Gastroesophageal sphincter (tissue), 4 donors: ENCODE measurements at places on chromosomes 7 and 10. TPM values are rescaled to one million over a fixed set of nuclear protein-coding genes. Genes with fewer than 3 reads are reported as not detected.
A peak's percentile ranks its signal among the peaks of the same experiment; 100 is the strongest.

DNA sequence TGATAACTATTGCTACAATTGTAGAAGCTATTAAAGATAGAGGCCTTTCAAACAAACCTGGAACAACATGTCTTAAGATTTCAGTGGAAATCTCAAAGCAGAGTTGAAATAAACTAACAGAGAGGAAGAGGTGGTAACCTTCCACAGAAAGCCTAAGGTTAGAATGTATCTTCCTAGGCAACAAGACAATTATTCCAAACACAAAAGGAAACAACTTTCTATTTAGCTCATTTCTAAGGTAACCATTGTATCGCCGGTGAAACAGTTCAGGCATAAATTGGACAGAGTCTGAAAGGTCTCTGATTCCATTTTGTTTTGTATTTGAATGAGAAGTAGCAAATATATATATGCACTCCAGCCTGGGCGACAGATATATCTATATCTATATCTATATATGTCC lies 30.7 kb upstream of the HYCC1 start:
- no peak for ATAC-seq

DNA sequence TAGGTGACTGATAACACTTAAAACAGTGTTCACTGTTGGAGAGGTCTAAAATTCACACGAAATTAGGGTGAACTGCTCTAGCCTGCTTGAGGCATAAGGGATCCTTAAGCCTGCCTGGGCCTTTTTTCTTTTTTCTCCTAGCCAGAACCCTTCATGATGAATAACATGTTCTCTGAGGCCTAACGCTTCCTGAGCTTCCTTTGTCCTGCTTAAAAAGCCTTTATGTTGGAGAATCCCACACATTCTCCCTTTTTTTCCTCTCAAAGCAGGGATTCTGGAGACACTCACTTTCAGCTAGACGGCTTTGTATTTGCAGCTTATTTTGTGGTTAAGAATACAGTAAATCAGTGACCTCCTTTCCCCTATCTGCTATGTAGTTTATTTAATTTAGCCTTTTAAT lies 354.7 kb upstream of the PHF14 start:
- ATAC-seq: no peak

GRCh38 chr10:116880716-116881482 lies 31.6 kb downstream of the ENO4 start:
- ATAC-seq: no peak

DNA sequence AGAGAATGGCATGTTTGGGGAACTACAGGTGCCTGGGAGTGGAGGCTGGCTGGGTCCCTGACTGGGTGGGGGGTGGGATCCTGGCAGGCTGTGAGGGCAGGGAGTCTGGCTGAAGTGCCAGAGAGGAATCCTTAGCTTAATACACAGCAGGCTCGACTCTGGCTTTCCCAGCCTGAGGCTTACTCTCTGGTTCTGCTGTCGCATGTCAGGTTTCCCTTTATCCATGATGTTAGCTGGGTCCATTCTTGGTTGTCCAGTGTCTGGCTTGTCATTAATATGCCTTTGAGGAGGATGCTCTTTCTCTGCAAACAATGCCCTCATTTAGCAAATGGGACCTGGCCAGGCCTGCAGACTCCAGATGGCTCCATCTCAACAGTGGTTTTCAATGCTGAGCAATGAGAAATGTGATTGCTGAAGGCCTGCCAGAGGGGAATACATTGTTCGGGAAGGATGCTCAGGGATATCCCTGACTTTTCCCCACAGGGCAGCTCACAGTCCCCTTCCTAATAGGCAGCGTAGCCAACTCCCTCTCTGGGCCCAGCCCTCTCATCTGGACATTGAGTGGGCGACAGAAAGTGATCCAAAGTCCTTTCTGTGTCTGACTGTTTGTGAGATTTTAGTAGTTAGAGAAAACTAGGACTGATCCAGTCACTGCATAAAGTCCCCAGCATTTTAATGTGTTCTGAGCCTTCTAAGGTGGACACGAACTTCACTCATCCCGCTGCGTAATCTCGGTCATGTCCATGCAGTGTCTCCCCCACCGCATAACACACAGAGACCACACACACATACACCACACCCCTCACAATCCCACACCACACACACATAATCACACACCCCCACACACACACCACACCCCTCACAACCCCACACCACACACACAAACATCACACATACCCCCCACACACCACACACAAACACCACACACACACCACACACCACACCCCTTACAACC lies 124.9 kb downstream of the ANLN start:
- no peak for ATAC-seq

DNA sequence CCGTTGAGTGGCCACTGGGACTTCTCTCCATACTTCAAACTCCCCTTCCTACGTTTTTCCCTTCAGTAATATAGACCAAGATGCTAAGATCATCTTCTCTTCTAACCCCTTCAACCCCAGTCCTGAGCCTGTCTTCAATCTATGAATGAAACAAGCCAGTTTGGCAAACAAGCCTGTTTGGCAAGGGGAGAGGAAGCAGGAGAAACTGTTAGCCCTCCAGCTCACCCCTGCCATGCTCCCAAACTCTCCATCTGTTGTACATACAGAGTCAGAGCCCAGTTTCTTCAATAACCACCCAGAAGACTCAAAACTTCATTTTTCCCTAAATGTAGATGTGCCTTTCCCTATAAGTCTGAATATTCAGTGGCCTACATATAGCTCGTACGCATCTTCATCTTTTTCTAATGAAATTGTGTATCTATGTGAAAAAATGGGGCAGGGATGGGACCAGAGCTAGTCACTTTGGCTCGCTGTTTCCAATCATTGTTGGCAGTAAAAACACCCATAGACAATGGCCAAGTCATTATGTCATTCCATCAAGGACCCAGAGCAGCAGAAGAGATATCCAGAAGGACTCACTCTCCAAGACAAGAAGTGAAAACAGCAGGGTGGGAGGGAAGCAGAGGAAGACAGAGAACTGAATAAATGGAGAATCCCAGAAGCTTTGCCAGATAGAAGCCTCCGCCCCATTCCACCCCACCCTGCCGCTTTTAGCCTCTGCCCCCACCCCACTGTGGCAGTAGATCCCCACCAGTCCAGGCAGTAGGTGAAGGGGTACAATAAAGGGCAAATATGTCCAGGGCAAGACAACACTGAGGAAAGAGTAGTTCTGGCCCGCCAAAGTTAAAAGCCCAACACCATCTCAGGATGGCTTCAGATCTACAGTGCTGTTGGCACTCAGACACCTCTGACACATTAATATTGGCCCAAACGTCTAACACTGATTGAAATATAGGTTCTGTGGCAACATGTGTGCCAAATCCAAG lies 87.3 kb downstream of the DOCK4 start:
- ATAC-seq: peak; percentile 40

GRCh38 chr10:133600657-133601056 lies 25.9 kb downstream of the FRG2B start:
- ATAC-seq: no peak

- no peak for ATAC-seq
These were observed 248 bp downstream of the PSPH start for GRCh38 chr7:56051053-56051338.

- no peak for ATAC-seq
These were observed 6.6 kb upstream of the CALML3 start for GRCh38 chr10:5518143-5518542.

DNA sequence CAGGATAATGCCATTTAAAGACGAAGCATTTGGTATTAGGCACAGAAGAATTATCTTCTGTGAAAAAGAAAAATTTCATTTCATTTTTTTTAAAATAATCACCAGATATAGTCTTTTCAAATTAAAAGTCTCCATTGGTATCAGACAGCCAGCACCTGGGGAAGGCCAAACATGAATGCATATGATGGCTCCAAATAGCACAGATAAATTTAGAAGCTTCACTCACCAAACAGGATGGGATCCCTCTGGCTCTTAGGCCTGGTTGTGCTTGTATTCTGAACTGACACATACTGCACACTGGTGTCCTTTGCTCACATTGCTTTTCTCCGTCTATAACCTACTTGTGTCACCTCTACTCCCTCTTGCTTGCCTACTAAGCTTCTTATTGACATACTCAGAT lies 169.5 kb upstream of the CHRM2 start:
- ATAC-seq: no peak

- ATAC-seq: no peak
These were observed 156.2 kb upstream of the LYZL1 start for GRCh38 chr10:29132551-29133111.

DNA sequence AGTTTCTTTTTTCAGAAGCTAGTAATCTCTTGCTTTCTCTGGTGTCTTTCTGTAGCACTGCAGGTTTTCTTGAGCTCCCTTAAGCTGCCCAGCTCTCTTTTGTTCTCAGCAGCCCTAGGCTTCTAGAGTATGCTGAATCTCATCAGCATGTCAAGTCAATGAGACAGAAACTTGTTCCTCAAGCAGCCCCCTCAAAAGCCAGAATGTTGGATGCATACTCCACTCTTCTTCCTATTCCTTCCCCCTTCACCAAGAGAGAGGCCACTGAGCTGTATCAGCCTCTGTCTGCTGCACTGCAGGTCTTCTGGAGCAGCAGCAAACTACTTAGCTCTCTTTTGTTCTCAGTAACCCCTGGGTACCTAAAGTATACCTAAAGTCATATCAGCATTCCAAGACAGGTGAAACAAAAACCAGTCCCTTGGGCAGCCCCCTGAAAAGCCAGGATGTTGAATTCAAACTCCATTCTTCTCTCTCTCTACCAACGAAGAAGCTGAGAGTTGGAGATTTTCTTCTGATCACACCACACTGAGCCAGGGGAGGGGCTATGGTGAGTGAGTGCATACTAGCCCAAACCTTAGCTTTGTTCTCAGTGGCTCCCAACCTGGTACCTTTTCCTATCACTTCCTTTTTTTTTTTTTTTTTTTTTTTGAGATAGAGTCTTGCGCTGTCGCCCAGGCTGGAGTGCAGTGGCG lies 73.3 kb upstream of the WAC start:
- no peak for ATAC-seq

DNA sequence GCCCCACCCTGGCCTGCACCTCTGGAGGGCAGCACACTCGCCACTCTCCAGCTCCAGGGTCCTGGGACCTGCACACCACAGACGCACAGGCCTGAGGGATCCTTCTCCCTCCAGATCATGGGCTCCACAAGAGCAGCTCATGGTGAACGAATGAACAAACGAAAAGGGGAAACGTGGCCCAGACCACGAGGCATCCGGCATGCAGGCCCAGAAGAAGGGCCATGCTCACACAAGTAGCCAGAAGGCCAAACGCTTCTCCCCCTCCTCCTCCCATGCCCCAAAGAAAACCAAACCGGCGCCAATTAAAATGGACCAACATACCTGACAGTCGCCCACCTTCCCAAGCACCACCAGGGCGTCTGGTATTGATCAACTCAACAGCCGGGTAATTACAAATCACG lies 30.4 kb downstream of the MAD1L1 start:
- ATAC-seq: no peak

DNA sequence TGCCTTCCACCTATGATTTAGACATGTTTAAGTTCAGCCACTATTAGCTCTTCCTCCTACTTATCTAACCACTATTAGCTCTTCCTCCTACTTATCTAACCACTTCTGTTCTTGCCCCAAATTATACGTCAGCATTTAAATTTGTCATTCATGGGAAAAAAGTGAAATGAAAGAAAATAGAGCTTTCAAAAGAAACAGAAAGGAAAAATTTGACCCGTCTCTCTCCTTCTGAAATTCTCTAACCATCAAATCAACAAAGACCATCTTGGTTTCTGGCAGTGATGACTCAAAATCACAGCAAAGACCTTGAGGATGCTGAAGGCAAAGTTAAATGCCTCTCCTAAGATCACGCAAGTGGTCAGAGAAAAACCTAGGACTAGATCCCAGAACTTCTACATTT lies 2.6 kb downstream of the LIPA start:
- ATAC-seq: no peak

GRCh38 chr7:2030475-2031450 lies 202.0 kb downstream of the MAD1L1 start:
- no peak for ATAC-seq

GRCh38 chr10:68284062-68285001 lies 47.5 kb upstream of the HNRNPH3 start:
- ATAC-seq: no peak

GRCh38 chr10:28604567-28605536 lies 71.9 kb downstream of the WAC start:
- ATAC-seq: no peak

DNA sequence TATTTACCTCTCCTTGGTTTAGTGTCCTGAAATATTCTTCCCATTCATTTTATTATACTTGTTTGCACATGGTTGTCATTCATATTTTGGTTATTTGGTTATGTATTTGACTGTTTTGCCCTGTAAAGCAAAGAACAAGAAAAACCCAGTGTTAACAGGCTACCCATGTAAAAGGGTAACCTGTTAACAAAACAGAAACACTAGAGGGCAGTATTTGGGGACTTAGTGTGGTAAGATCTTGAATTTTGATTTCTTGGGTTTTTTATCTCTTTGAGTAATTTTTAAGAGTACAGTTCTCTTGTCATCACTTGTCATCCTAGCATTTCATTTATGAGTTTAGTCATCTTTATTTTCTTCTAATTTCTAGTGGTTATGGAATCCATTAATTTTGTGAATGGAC lies 51.3 kb downstream of the POLL start:
- no peak for ATAC-seq

Gene CFAP43
- not detected for total RNA-seq

Gene ARHGAP22
- 4.2 TPM for total RNA-seq

Gene PKD2L1
- total RNA-seq: not detected

Gene LIPF
- total RNA-seq: not detected

Gene CUBN
- total RNA-seq: 0.37 TPM

Gene CDHR1
- total RNA-seq: 0.10 TPM
